ENCODE measurements at places on chromosomes 2 and 18.

GRCh38 chr2:73839653-73840411 is 11.1 kb downstream of the STAMBP start:
- no peak for DNase-seq

GRCh38 chr2:155223781-155224406 is 525.4 kb downstream of the KCNJ3 start:
- DNase-seq, result no peak

- DNase-seq, result no peak
Measured at GRCh38 chr2:32200814-32201213, 35.1 kb downstream of the SLC30A6 start.

GRCh38 chr2:9430316-9431293 is 7.2 kb downstream of the CPSF3 start:
- DNase-seq, result no peak

- no peak for DNase-seq
Measured at GRCh38 chr2:118495290-118495689, 352.2 kb downstream of the EN1 start.

DNA sequence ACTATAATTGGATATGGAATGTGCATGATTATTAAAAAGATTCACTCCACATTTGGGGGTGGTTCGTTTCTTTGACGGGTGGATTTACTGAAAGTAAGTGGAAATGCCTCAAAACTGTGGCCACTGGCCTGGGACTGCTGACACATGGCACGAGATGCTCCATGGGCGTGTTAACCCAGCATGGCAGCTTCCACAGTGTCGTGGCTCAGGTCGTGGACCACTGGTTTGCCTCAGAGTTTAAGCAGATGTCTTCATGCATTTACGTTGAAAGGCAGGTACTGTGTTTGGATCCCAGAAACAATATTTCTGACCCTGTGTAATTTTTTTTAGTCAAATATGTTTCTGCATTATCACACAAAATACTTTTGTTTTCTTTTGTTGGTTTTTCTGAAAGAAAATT is 242.0 kb downstream of the GBX2 start:
- no peak for DNase-seq

Measured in esophagus squamous epithelium (tissue), 5 donors.